ENCODE measurements at places on chromosomes 5 and 9.

DNA sequence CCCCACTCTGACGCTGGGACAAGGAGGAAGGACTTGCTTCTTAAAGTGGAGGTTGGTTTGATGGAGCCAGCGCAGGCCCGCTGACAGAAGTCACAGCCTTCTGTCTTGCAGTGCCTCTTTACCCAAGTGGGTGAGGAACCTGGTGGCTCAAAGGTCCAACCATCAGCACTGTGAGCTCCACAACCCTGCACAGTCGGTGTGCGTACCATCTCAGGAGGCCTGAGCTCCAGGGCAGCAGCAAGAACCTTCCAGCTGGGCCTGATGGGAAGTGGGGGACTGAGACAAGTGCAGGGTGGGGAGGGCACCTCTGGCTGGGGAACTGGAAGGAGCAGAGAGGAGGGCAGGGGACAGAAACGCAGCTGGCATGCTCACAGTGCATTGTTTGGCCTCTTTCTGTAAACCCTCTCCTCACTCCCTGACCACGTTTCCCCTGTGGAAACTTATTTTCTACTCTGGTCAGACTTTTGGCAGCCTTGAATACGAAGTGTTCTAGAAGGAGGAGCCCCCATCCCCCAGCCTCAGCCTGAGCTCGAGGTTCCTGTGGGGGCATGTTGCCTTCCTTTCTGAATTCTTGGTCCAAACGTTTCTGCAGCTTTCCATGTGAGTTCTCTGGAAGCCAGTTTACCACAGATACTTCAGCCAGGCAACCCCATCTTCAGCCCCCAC, 178.5 kb upstream of the PITX1 start:
- DNase-seq = no peak

DNA sequence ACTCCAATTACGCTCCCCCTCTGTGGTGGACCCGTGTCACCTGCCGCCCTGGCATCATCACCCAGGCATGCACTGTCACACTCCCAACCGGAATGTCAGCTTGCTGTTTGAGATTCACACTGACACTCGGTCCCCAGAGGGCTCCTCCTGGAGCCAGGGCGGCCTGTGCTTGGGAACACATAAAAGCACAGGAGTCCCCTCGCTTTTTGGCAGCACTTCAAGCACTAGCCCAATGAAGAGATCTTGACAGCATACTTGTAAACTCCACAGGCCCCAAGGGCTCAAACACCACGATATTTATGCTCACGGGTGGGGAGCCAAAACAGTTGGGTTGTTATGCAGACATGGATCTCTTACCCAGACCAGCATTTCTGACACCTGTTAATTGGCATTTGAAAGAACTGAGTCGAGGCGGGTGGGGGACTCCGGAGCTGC, 90.8 kb upstream of the EGFLAM start:
- DNase-seq = no peak

GRCh38 chr5:96067251-96067650, 105.6 kb upstream of the ELL2 start:
- no peak for DNase-seq

- DNase-seq = no peak
These were observed 12.0 kb downstream of the CTNNAL1 start for GRCh38 chr9:109001275-109001676.

GRCh38 chr9:86022687-86023266, 76.6 kb downstream of the GOLM1 start:
- no peak for DNase-seq

GRCh38 chr5:81426359-81427030, 32.6 kb upstream of the ACOT12 start:
- DNase-seq = no peak

- no peak for DNase-seq
These were observed 10.5 kb downstream of the GRAMD2B start for GRCh38 chr5:126433701-126434100.

GRCh38 chr5:149849280-149849965, 95.2 kb downstream of the PDE6A start:
- no peak for DNase-seq

- DNase-seq = no peak
These were observed 204.4 kb downstream of the SNCAIP start for GRCh38 chr5:122516432-122516743.

GRCh38 chr5:38344891-38345290, 86.5 kb downstream of the EGFLAM start:
- DNase-seq = no peak
